Spleen (tissue), 13 donors: ENCODE measurements at places on chromosomes 3 and 15.

- H3K4me3 ChIP-seq = no peak overlapping the region
- no peak overlapping the region for H3K27ac ChIP-seq
- DNase-seq = no peak
These were observed 132.8 kb upstream of the ADPGK start for GRCh38 chr15:72916378-72916777.

DNA sequence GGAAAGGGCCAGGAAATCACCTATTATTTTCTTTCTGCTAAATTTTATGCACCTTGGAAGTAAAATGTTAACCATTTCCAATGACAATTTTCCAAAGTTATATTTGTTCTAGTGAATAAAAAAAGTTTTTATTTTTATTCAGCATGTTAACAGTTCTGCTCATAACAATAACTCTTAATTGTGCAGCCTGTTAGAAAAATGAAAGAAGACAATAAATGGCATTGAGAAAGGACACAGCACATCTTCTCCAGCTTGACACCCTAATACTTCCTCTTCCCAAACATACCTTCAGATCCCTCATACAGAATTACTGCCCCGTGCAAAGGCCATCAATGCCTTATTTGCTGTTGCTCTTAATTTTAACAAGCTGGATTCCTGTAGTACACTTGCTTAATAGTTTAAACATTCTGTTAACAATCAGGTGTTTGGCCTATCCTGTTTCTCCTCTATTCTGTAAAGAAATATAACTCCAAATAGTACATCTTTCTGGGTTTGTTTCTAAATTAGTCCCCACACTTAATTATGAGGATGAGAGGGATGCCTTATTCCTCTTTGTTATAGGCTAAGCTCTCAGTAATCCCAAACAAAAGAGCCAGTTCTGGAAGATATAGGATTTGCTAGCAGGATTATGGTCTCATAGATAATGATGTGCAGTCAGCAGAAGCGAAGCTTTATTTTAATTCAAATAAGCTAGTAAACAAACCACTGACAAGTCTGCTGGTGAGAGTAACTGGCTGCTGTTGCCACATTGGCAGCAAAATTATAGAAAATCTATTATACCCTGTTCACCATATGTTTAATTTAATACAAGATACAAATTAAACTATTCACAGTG, 19.2 kb upstream of the SOX2 start:
- no peak overlapping the region for H3K27ac ChIP-seq
- peaks cover 16% of the 10 kb centered on the region for H3K4me1 ChIP-seq
- H3K36me3 ChIP-seq = no peaks in the 10 kb centered on the region
- H3K27me3 ChIP-seq = peaks cover 37% of the 10 kb centered on the region
- no peak overlapping the region for H3K4me3 ChIP-seq

DNA sequence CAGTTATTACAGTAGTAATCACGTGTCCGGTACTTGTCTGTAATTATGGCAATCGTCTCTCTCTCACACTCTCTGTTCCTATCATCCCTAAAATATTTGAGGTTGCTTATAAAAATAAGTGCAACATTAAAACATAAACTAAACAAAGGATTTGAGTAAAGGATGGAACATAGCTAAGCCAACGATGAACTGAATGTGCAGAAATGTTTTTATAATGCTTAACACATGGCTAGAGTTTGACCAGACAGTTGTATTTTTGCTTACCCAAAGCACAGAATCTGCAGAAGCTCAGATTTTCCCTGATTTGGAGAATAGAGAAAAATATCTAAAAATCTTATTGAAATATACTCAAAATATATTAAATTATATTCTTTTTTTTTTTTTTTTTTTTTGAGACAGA, 1030.9 kb downstream of the NAALADL2 start:
- no peaks in the 10 kb centered on the region for H3K36me3 ChIP-seq
- no peaks in the 10 kb centered on the region for H3K4me1 ChIP-seq
- H3K27me3 ChIP-seq = no peaks in the 10 kb centered on the region
- DNase-seq = no peak
- H3K27ac ChIP-seq = no peak overlapping the region

- no peaks in the 10 kb centered on the region for H3K27me3 ChIP-seq
- no peak for DNase-seq
- H3K36me3 ChIP-seq = no peaks in the 10 kb centered on the region
- H3K4me1 ChIP-seq = no peaks in the 10 kb centered on the region
These were observed 34.7 kb upstream of the AGBL1 start for GRCh38 chr15:86044981-86045380.

DNA sequence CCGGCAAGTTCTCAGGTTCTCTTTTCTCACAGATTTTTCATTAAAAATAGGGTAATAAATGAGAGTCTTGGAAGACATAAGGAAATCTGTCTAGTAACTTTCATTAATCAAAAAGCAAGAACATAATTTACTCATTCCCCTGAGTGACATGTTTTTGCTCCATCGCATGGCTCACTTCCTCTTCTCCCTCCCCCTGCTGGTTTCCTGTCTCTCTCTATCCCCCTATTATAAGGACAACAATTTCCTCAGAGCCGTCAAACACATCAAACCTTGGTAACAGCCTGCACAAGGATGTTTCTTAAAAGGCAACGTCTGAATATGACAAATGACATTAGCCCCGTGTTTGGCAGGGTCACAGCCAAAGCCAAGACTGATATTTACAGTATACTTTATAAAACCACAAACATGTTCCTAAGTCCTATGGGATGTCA, 1149.6 kb downstream of the IGSF11 start:
- H3K4me3 ChIP-seq = no peak overlapping the region
- no peaks in the 10 kb centered on the region for H3K27me3 ChIP-seq
- no peak overlapping the region for H3K27ac ChIP-seq
- no peak for DNase-seq

- no peaks in the 10 kb centered on the region for H3K27me3 ChIP-seq
- DNase-seq = no peak
- no peak overlapping the region for H3K27ac ChIP-seq
- no peak overlapping the region for H3K4me3 ChIP-seq
These were observed 104.3 kb upstream of the EOMES start for GRCh38 chr3:27826448-27826847.

DNA sequence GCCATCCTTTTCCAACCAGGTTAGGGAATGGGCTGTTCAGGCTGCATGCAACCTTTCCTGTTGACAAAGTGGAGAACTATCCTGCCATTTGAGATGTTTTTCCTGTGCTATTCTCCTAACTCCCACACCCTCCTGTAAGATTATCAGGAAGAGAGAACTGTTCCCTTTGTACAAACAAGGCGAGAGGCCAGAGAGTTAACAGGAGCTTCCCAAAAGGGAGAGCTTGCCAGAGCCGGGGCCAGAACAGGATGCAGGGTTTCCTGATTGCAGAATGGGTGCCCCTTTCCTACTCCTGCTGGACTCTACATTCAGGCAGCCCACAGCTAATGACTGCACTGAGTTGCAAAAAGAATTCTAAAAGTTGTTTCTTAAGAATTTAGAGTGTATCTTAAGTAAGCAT, 17.1 kb downstream of the PML start:
- peaks cover 83% of the 10 kb centered on the region for H3K4me1 ChIP-seq
- no peaks in the 10 kb centered on the region for H3K36me3 ChIP-seq
- no peak for DNase-seq
- no peaks in the 10 kb centered on the region for H3K27me3 ChIP-seq
- H3K27ac ChIP-seq = peak overlapping the region; percentile 68

DNA sequence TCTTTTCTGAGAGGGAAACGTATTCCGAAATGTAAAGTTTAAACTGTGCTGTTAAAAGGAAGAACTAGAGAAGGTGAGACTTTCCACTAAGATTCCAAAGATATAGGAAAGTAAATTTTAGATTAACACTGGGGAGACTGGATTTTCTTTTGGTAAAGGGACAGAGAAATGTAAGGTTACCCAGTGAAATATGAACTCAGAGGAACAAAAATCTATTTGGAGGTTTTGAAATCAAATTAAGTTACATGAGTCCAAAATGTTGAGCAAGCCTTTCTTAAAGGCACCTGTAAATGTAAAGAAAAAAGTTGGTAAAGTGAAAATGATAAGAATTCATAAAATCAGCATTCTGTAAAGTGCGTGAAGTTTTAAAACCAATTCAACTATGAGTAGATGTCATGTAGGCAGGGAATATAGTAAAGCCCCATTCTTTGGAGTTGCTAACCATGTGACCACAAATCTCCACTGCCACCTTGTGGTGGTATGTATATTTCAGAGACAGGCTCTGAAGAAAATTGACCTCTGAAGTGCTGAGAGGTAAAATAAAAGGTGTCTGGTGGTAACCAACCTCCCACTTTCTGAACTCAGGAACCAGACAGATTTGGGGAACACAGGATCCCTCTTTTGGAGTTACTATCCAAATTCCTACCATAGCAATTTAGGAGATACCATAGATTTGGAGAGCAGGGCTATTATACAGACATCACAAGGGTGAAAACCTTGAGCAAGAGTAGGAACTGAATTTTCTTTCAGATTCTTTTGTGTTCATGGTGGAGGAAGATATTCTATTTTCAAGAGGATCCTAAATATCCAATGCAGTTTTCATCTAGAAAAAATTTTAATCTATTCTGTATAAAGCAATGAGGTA, 215.3 kb downstream of the ROBO2 start:
- no peak overlapping the region for H3K4me3 ChIP-seq
- DNase-seq = no peak
- H3K27me3 ChIP-seq = no peaks in the 10 kb centered on the region

DNA sequence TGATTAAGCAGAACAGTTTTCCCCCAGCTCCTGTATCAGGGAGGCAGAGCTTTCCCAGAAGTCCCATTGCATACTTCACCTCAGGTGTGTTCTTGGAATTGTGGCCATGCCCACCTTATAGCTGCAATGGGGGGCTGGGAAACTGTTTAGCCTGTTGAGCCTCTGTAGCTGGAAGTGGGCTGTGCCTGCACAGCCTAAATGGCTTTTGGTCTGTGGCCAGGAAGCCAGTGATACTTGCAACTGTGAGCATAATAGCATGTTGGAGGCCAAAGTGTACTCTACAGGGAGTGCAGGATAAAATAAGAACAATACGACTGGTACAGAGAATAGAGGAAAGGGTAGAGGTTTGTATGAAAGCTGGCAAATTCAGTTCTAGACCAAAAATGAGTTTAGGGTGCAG, 248.5 kb downstream of the PTPRG start:
- peaks cover 33% of the 10 kb centered on the region for H3K4me1 ChIP-seq
- no peak for DNase-seq
- no peaks in the 10 kb centered on the region for H3K36me3 ChIP-seq
- H3K4me3 ChIP-seq = no peak overlapping the region

DNA sequence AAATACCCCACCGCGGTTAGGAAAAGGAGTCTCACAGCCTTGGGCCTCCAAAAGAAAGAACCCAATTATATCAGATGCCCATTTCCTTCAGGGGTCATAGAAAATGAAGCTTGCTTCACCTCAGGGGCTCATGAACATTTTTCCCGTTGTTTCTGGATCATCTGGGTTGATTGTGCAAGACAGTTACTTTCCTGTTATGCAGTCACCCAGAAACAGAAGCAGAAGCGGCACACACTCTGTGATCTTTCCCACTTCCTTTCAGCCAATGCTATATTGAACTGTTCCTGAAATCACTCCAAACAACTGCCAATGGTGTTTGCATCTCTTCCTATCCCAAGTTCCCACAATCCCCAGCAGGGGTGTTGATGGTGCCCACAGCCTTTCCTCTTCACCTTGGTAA, 295.6 kb upstream of the RASGRP1 start:
- no peaks in the 10 kb centered on the region for H3K27me3 ChIP-seq
- H3K36me3 ChIP-seq = no peaks in the 10 kb centered on the region
- no peak for DNase-seq
- no peak overlapping the region for H3K27ac ChIP-seq

GRCh38 chr15:34951993-34952392, 17.5 kb downstream of the AQR start:
- H3K27me3 ChIP-seq = no peaks in the 10 kb centered on the region
- no peak overlapping the region for H3K4me3 ChIP-seq
- no peak overlapping the region for H3K27ac ChIP-seq
- no peak for DNase-seq
- H3K4me1 ChIP-seq = no peaks in the 10 kb centered on the region
